ENCODE measurements at places on chromosomes 12 and 14.

DNA sequence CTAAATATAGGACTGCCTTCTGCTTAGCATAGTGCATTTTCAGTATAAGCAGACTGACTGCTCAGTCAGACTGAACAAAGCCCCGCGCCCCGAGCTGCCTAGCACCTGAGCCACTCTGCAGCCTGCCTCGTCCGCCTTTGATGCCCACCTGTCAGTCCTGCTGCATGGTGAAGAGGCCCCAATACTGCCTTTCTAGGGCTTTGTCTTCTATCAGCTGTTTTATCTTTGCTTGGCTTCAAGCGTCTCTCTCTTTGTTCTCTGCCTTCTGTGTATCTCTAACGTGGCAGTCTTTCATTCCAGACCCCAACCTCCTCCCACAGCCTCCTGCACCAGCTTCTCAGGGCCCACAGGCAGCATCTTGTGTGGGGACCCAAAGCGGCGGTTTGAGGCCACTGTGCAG, 1001.0 kb downstream of the VRK1 start:
- DNase-seq = no peak

GRCh38 chr14:69786603-69787002, 10.4 kb downstream of the SLC10A1 start:
- DNase-seq = no peak

GRCh38 chr14:49955024-49955423, 62.1 kb downstream of the ARF6 start:
- DNase-seq = no peak

DNA sequence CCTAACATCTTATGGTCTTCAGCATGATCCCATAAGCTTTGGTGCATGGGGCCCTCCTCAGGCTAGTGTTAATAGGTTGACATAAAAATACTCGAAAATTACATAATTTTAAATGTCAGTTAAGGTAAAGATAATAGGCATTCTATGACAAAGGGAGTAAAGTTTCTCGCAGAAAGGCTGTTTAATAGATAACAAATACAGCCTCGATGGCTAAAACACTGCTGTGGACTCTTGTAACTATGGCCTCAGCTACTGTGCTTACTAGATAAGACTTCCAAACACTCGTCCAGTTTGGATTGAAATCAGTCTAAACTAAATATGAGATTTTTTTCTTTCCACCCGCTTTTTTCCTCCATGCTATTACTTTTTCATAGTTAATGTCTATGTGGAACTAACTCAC, 23.2 kb upstream of the MGST1 start:
- DNase-seq = no peak

- no peak for DNase-seq
Observed at GRCh38 chr12:108568338-108569154, 6.2 kb downstream of the ISCU start.

DNA sequence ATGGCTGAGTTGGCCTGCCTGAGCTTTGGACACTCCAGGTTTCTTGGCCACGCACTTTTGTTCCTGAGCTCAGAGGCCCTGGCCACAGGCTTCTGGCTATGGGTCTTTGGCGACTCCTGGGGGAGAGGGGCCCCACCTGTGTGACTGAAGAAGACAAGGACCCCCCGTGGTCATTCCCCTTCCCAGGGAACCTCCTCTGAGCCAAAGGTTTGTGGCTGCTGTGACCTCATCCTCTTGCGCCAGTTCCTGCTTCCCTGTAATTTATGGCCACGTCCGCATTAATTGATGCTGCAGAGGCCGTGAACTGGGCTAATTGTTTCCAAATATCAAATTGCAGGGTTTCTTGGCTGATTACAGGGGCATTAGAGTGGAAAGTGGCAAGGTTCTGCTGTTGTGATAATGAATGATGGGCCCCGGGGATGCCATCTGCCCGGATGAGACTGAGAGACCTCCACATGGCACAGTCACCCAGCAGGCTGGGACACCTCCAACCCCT, 27.6 kb upstream of the NOS1 start:
- no peak for DNase-seq

Data from hippocampal formation (tissue), 2 donors.